Motor neuron (in vitro differentiated cells): ENCODE measurements at places on chromosomes 16 and 17.
A peak's percentile ranks its signal among the peaks of the same experiment; 100 is the strongest.

GRCh38 chr17:82977606-82978005 is 101.8 kb upstream of the METRNL start:
- no peak for ATAC-seq

GRCh38 chr16:52103791-52104190 is 443.2 kb downstream of the TOX3 start:
- ATAC-seq, result no peak

- ATAC-seq, result no peak
These were observed 257.1 kb downstream of the FTO start for GRCh38 chr16:53960954-53961616.

GRCh38 chr17:53912117-53912516 is 89.4 kb downstream of the KIF2B start:
- ATAC-seq, result no peak

GRCh38 chr17:72466199-72466598 is 345.4 kb downstream of the SOX9 start:
- no peak for ATAC-seq

- peak; percentile 75 for ATAC-seq
These were observed 67.4 kb downstream of the MED13 start for GRCh38 chr17:61997664-61998063.

- no peak for ATAC-seq
These were observed 108.6 kb downstream of the CMIP start for GRCh38 chr16:81553080-81553813.

GRCh38 chr17:30450125-30451027 is 26.8 kb upstream of the GOSR1 start:
- no peak for ATAC-seq

DNA sequence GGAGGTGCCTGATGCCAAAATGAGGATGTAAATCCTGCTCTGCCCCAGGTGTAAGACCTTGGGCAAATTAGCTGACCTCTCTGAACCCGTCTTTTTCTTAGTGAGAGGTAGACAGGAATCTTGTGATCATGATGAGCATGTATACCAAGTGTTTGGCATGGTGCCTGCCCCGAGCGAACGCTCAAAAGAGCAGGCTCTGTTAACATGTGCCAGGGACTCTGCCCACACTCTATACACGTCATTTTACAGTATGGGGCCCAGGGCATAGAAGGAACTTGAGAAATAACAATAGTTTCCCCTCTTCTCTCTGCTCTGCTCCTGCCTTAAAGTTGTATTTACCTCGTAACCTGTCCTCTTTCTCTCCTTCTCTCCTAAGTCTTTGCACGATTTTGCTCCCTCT is 9.3 kb upstream of the MAF start:
- no peak for ATAC-seq

DNA sequence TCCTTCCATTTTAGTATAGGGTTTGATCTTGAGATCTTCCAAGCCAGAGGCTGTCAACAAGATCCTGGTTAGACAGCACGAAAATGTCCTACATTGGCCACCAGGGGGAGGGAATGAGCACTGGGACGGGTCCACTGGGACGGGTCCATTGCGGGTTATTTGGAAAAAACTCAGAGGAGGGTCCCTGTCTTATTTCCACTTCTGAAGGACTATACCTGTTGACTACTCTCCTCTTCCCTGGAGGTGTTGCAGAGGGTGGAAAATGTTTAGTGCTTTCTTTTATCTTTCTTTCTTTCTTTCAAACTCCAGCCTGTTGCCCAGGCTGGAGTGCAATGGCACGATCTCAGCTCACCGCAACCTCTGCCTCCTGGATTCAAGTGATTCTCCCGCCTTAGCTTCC is 2.5 kb downstream of the TTLL6 start:
- no peak for ATAC-seq

- ATAC-seq, result no peak
These were observed 182 bp upstream of the SPECC1 start for GRCh38 chr17:20009052-20009301.

DNA sequence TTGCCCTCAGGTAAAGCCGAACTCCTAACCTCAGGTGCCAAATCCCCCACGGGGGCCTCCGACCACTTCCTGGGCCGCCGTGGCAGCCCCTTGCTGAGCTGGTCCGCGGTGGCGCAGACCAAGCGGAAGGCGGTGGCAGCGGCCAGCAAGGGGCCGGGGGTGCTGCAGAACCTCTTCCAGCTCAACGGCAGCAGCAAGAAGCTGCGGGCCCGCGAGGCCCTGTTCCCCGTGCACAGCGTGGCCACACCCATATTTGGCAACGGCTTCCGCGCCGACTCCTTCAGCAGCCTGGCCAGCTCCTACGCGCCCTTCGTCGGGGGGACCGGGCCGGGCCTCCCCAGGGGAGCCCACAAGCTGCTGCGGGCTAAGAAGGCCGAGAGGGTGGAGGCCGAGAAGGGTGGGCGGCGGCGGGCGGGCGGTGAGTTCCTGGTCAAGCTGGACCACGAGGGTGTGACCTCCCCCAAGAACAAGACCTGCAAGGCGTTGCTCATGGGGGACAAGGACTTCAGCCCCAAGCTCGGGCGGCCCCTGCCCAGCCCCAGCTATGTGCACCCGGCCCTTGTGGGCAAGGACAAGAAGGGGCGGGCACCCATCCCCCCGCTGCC is 51.6 kb downstream of the ACTG1 start:
- no peak for ATAC-seq

DNA sequence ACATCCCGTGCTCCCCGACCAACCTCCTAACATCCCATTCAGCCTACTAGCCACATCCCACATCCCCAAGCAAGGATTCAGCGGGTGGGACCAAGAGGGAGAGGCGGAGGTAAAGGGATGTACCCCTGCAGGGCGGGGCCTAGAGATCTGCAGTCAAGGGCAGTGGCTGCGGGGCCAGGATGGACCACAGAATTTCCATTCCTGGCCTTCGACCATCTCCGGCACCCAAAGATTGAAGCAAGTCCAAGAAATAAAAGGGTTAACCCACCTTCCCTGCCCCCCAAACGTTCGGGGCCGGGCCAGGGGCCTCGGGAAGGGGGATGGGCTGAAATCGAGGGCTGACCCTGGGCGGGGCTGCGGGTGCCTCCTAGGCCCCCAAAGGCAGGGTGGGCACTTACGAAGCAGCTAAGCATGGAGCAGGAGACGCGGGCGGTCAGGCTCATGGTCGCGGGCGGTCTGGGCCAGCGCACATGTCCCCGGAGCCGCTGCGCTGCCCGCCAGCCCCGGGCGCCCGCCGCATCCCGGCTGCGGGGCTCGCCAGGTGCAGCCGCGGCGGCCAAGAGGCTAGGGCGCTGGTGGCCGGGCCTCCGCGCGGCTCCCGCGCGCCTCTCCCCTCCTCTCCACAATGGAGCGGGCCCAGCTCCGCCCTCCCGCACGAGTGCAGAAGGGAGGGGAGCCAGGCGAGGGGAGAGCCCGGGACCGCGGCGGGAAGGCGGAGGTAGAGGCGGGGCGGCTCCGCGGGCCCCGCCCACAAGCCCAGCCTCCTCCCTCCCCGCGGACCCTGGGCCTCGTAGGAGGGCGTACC is at the start of gene MTMR4:
Gene MTMR4 (minus strand): TSS at position 674 of the 805 bp plus-strand sequence. CDS start 231 bp downstream, at position 443.
- peak; percentile 40 for ATAC-seq

GRCh38 chr17:49016775-49017463 is 19.7 kb downstream of the IGF2BP1 start:
- ATAC-seq, result peak; percentile 50

DNA sequence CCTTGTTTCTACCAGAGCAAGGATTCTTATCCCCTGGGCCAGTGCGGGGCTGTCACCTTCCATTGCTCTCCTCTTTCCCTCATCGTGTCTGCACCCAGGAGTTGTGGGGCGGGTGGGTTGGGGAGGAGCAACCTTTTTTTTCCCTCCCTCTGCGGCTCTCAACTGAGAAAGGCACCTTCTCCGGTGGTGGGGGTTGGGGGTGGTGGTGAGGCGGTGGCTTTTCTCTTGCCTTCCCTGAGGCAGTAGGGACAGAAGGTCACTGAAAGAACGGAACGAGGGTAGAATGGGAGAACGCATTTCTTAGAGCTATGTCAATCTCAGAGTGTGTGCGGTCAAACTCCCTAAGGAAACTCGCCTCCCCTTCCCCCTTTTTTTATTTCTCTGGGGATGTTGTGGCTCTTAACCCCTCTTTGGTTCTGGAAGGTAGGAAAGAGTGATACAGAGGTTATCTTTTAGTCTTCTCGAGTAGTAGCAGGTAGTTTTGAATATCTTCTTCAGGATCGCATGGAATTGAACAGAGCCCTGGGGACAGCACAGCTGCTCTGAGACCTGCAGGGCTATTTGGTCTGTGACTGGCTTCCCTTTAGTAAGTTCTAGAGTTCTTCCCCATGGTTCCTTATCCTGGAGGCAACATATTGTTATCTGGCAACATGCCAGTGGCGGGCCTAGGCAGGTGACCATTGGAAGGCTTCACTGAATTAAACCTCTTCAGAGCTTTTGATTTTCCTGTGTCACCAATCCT is 994 bp downstream of the CLTC start:
- peak; percentile 1 for ATAC-seq

DNA sequence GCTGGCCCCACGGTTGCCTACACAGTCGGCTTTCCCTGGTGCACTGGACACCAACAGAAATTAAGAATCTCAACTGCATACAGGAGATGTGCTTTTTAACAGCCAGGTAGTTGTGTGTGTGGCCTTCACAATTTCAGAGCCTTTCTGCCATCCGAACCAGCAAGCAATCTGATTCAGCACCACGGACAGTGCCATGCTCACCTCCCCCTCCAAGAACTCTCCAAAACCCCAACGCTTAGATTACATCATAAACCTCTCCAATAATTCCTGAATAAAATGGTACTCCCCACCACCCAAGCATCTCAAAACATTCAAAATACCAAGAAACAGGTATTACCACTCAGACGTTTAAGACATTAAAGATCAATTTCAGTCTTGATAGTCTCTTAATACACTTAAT is 31.8 kb downstream of the USP7 start:
- ATAC-seq, result no peak

DNA sequence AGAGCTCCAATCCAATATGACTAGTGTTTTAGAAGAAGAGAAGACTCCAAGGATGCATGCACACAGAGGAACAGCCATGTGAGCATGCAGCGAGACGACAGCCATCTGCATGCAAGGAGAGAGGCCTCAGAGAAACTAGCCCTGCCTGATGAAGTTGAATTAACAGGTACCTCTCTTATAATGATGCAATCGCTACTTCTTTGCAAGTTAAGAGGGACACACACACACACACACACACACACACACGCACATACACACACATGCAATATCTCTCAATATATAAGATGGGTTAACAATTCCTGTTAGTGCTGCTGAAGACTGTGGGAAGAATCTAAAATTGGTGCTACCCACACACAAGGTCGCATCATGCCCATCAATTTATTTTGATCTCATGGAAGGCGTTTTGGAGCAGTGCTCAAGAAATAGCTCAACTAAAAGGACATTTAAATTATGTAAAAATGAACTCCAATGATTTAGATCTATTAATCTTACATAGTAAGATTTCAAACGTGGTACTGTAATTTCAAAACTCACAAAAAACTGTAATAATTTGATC is 7.0 kb upstream of the GINS3 start:
- ATAC-seq, result no peak

DNA sequence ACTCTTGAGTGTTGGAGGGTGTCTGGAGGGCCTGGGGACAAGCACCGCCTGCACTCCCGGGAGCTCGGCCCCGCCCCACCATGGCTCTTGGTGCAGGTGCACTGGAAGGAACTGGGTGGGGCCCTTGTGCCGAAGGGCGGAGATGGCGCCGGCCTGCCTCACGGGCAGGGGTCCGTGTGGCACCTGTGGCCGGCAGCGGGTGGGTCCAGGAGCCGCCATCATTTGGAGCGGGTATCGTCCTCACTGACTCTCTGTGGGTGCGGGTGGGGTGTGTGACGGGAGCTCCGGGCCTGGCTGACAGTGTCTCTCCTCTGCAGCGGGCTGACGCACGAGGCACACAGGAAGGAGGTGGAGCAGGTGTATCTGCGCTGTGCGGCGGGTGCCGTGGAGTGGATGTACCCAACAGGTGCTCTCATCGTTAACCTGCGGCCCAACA is 5.2 kb downstream of the METRNL start:
- ATAC-seq, result no peak

DNA sequence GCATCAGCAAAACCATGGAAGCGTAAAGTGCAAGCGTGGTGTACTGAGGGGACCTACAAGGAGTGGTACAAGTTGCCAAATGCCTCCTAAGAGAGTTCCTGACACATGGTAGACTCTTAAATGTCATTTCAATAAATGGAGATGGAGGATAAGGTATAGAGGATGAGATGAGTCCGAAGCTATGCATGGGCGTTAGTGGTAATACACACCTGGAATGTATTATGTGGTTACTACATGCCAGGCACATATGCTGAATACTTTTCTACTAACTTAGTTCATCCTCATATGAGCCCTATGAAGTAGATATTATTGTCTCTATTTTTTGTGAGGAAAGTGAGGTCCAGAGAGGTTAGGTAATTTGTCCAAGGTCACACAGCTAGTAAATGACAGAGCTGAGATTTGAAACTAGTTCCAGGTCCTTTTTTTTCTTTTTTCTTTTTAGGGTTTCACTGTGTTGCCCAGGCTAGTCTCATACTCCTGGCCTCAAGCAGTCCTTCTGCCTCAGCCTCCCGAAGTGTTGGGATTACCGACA is 15.5 kb downstream of the YPEL2 start:
- ATAC-seq, result no peak

DNA sequence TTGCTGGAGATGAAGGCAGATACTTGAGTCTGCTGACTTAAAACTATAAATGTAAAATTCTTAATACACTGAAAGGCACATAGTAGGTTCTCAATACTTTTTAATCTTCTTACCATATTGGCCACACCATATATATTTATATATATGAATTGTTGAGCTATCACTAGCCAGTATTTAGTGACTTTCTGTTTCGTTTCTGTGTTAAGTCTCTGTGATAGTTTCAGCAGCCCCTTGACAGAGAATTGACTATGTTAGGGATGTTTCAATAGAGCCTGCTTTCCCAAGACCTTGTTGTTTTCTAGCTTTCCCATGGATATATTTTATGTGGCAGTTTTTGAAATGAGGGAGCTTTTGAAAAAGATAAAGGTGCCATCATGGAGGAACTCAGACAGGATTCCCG is 206.5 kb upstream of the GOT2 start:
- no peak for ATAC-seq

- ATAC-seq, result no peak
These were observed 3.5 kb upstream of the CA5A start for GRCh38 chr16:87939562-87940423.

- ATAC-seq, result no peak
These were observed 103.7 kb downstream of the GRIN2A start for GRCh38 chr16:10078541-10078949.

DNA sequence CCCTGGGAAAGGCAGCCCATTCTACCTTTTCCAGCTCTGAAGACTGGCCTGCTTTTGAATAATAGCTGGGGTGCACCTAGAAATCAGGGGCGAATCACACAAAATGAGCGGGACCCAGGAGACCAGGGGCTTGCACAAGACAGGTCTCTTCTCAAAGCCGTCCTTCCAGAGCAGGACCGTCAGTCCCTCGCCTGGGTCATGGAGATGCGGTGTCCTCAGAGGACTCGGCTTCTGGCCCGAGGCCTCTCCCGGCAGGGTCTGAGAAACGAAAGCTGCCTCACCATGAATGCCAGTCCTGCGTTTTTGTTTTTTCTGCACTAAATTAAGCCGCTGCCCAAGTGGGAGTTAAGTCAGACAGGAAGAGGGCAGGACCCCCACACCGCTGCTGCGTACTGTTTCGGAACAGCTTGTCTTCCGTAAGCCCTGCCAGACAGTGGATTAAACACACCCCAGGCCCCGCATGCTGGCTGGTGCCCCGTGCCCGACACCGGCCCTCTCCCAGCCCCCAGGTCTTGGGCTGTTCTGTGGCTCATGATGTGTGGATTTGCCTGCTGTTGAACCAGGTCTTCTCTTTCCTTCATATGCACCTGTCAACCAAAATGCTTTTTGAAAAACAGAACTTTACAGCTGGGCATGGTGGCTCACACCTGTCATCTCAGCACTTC is 142.1 kb upstream of the RPH3AL start:
- ATAC-seq, result no peak
